Pancreas (tissue), 10 donors: ENCODE measurements at places on chromosomes 12 and 14. TPM values are rescaled to one million over a fixed set of nuclear protein-coding genes. Genes with fewer than 3 reads are reported as not detected.

NINJ2 gene
- 1.1 TPM for polyA plus RNA-seq

DNA sequence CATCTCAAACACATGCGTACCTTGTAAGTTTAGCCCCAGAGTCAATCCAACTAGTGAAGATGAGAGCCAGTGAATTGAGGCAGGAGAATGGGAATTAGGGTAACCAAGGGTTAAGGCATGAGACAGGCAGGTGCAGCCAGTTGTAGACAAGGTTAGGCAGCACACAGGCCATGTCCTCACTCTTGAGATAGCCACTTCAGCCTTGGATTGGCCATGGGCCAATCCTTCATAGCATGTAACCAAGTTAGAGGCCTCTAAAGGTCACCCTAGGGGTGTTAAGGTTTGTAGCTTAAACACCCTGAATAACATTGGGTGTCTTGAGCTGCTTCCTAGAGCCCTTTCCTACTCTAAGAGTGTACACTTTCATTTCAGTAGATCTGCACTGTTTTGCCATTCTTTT, 208.2 kb upstream of the RBM19 start:
- H3K4me1 ChIP-seq, result no peaks in the 10 kb centered on the region
- no peak for DNase-seq
- no peaks in the 10 kb centered on the region for H3K27me3 ChIP-seq
- H3K36me3 ChIP-seq, result no peaks in the 10 kb centered on the region
- H3K4me3 ChIP-seq, result no peak overlapping the region

GRCh38 chr12:117125272-117125613, 26.0 kb upstream of the TESC start:
- no peak for DNase-seq
- H3K27ac ChIP-seq, result no peak overlapping the region
- no peaks in the 10 kb centered on the region for H3K27me3 ChIP-seq
- no peak overlapping the region for H3K4me3 ChIP-seq
- H3K36me3 ChIP-seq, result no peaks in the 10 kb centered on the region
- H3K4me1 ChIP-seq, result no peaks in the 10 kb centered on the region

GRCh38 chr12:42923156-42923555, 333.6 kb upstream of the PRICKLE1 start:
- no peak overlapping the region for H3K27ac ChIP-seq
- H3K36me3 ChIP-seq, result no peaks in the 10 kb centered on the region
- no peaks in the 10 kb centered on the region for H3K27me3 ChIP-seq

DNA sequence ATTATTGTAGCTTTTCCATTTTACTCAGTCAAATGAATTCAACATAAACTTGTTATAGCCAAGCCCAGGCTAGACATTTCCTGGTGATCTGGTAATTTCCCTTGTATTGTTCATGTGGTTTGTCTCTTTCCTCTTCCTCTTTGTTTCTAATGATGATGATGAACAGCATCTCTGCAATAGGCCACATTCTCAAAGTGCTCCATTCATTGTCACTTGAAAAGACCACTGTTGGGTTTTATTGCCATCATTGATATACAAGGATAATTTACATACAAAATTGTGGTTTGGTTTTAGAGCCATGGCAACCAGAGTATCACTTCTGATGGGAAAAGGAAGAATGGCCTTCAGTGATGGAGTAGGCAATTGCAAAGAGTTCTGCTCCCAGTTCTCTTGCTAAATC, 379.3 kb downstream of the RGS6 start:
- H3K27ac ChIP-seq, result no peak overlapping the region
- H3K4me3 ChIP-seq, result no peak overlapping the region
- DNase-seq, result no peak
- no peaks in the 10 kb centered on the region for H3K4me1 ChIP-seq
- H3K36me3 ChIP-seq, result no peaks in the 10 kb centered on the region

DNA sequence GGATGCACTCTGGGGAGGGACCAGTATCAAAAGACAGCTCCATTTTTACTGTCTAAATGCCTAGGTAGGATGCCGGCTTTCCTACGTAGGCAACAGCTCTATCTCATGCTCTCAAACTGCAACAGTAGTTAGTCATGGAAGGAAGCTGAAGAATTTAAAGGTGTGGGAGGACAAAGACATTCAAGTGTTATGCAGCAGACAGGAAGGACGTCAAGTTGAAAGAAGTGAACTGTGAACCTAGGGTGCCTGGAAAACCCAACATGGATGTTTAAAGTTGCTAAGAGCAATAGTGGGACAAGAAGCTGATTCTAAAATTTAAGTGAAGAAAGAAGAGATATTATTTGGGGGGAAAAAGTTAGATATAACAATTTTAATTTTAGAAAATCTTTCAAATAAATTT, 5.9 kb downstream of the SEC23A start:
- peaks cover 12% of the 10 kb centered on the region for H3K36me3 ChIP-seq
- DNase-seq, result no peak
- H3K27me3 ChIP-seq, result no peaks in the 10 kb centered on the region
- no peak overlapping the region for H3K4me3 ChIP-seq

- peak; percentile 20 for DNase-seq
- H3K4me3 ChIP-seq, result no peak overlapping the region
- H3K27ac ChIP-seq, result no peak overlapping the region
- H3K27me3 ChIP-seq, result no peaks in the 10 kb centered on the region
- H3K4me1 ChIP-seq, result no peaks in the 10 kb centered on the region
Measured at GRCh38 chr12:119412811-119413794, 78.6 kb downstream of the CCDC60 start.

- no peaks in the 10 kb centered on the region for H3K27me3 ChIP-seq
- H3K27ac ChIP-seq, result no peak overlapping the region
- no peak overlapping the region for H3K4me3 ChIP-seq
- no peak for DNase-seq
- H3K4me1 ChIP-seq, result no peaks in the 10 kb centered on the region
Measured at GRCh38 chr12:105201299-105201698, 34.7 kb downstream of the APPL2 start.

DNA sequence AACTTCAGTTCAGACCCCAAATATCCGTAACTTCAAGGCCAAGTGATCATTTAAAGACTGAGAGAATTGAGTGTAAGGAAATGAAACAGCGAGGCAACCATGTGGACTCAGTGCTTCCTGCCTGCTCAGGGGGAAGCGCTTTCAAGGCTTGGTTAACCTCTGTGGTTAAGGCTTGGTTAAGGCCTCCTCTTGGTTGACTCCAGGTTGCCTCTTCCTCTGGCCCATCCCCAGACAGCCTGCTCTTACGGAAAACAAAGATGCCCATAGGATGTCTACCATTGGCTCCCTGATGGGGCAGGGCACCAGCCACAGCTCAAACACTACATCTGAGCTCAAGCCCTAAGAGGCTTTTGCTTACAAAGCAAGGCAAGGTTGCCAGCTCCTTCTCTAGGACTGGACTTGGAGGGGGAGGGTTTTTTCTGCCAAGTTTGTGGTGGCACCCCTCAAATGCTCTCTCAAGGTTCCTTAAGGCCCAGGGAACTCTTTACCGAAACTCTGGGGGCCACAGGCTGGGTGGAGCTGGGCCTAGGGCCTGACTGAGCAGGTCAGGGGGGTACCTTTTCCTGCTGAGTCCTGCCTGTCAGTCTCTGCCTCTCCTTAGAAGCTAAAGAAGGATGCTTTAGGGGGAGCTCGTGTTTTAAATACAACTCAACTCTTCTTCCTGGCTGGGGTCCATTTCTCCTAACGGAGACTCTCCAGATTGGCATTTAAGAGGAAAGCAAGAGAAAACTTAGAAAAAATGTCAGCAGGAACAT, 13.7 kb downstream of the COL2A1 start:
- no peaks in the 10 kb centered on the region for H3K27me3 ChIP-seq
- no peaks in the 10 kb centered on the region for H3K36me3 ChIP-seq
- no peaks in the 10 kb centered on the region for H3K4me1 ChIP-seq
- no peak overlapping the region for H3K27ac ChIP-seq
- DNase-seq, result no peak

GRCh38 chr14:94773655-94774343, 3.9 kb upstream of the GSC start:
- no peaks in the 10 kb centered on the region for H3K4me1 ChIP-seq
- H3K27ac ChIP-seq, result no peak overlapping the region

GRCh38 chr14:89397569-89398230, 19.3 kb downstream of the FOXN3 start:
- H3K36me3 ChIP-seq, result no peaks in the 10 kb centered on the region
- H3K27ac ChIP-seq, result no peak overlapping the region
- H3K4me1 ChIP-seq, result no peaks in the 10 kb centered on the region
- H3K27me3 ChIP-seq, result no peaks in the 10 kb centered on the region
- no peak overlapping the region for H3K4me3 ChIP-seq

B3GNT4 gene
- polyA plus RNA-seq, result 0.34 TPM

PAWR gene
- 18.8 TPM for polyA plus RNA-seq

SCNN1A gene
- 42.7 TPM for polyA plus RNA-seq
